ENCODE measurements at places on chromosomes 13 and 19.

GRCh38 chr13:111551204-111551820, 230.9 kb downstream of the TEX29 start:
- DNase-seq: no peak

- DNase-seq: peak; percentile 40
These were observed 17.7 kb downstream of the PLEKHF1 start for GRCh38 chr19:29683009-29683408.

GRCh38 chr13:60379837-60380565, 17.0 kb upstream of the TDRD3 start:
- no peak for DNase-seq

DNA sequence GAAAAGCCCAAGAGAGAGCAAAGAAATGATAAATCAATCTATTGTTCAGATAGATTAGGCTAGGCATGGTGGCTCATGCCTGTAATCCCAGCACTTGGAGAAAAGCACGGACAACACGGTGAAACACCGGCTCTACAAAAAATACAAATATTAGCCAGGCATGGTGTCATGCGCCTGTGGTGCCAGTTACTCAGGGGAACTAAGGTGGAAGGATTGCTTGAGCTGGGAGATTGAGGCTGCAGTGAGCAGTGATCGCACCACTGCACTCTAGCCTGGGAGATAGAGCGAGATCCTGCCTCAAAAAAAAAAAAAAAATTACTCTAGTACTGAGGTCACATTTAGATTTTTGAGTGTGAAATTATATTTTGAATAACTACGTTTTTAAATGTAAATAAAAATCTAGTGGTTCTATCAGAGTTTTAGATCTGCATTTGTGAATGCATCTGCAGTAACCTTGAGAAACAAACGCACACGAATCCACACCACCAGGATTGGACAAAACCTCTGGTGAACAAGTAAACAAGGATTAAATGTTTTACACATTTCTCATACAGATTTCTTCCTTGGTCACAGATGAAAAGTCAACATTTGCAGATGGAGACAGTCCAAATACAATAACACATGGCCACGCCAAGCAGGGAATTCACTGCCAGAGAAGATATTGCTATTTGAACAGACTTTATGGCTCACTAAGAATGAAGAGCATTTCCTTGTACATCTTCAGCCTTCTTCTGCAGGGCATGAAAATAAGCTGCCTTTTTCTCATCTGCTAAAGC, 917.6 kb downstream of the PCDH9 start:
- DNase-seq: no peak

DNA sequence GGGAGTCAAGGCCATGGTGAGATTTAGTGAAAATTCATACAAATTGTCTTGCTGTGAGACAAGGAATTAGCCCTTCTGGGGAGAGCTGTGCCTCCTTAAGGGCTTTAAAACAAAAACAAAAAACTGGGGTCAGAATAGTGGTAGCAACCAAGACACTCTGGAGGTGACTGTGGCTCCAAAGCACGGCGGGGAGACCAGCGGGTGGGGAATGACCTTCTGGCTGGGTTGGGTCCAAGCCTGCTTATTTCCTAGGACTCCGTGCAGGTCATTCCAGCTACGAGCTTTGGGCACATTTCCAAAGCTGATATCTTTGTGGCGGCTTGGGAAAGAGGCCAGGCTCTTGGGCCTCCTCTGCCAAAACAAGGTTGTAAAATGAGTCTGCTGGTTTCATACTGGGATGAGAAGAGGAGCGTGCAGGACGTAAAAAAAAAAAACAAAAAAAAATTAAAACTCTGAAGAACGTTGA, 348.3 kb downstream of the UQCRFS1 start:
- DNase-seq: peak; percentile 73

GRCh38 chr19:28509079-28509895, 703.7 kb downstream of the UQCRFS1 start:
- DNase-seq: no peak

GRCh38 chr19:14472202-14472938, 2.8 kb downstream of the PTGER1 start:
- no peak for DNase-seq

- no peak for DNase-seq
These were observed 23.0 kb upstream of the RFXAP start for GRCh38 chr13:36796052-36796451.

DNA sequence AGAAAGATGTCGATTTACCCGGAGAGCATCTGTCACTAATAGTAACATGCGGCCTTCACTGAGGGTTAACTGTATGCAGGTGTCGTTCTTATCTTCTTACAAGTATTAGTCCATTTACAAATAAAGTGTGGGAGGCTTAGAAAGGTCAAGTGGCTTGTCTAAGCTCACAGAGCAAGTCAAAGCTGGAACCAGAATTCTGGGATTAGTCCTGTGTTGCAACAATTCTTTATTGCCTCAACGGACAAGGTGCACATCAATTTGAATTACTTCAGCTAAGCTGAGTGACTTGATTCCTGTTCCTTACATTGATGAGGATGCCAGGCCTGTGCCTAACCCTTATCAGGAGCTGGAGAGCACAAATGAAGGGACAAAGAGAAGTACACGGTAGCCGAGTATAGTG, 1193.6 kb downstream of the UQCRFS1 start:
- no peak for DNase-seq

DNA sequence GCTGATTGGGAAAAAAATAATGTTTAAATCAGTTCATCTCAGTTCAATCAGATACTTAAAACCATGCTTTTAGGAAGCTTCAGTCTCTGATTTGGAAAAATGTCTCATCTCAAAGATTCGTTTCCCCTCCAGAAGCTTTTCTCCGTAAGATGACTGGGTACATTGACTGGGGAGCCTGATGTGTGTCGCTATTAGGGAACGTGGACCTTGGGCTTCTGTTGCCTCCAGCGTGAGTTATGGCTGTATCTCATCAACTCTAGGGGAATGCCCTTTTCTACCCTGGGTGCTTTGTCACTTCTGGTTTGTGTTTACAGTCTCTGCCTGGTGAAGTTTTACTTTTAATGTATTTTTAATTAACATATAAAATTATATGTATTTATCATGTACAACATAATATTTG, 635.5 kb upstream of the GPC6 start:
- no peak for DNase-seq

DNA sequence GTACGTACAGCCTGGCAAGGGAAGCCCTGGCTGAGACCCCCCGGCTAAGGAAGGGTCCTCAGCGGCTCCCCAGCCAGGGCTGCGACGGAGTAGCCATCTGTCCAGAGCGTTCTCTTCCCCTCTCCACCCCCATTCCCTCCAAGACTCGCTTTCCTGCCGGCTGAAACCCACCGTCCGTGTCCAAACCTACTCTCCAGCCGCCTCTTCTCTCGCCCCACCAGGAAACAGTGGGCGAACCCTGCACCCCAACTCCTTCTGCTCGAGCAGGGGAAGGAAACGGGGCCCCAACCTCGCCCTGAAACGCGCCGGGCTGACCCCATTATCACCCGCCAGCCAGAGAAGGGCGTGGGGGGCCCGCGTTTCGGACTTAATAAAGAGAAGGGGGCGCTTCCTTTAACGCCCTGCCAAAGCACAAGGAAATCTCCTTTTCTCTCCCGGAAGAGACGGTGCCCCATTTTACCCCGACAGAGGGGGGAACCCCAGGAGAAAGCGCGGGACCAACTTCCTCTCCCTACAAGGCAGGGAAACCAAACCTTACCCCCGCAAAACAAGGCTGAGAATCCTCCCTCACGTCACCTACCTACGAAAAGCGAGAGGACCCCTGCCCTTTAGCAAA, 2.5 kb downstream of the ZC3H4 start:
- no peak for DNase-seq

GRCh38 chr19:12665281-12665573, 1.3 kb downstream of the MAN2B1 start:
- DNase-seq: no peak

GRCh38 chr19:21396893-21397572, at the start of gene ZNF493:
ZNF493 (plus strand) TSS chr19:21397133; CDS start chr19:21397238, 105 bp downstream.
- DNase-seq: peak; percentile 73

- no peak for DNase-seq
These were observed 2.1 kb downstream of the TNFSF9 start for GRCh38 chr19:6533000-6533328.

- no peak for DNase-seq
These were observed 4.1 kb downstream of the CCDC70 start for GRCh38 chr13:51865838-51866237.

DNA sequence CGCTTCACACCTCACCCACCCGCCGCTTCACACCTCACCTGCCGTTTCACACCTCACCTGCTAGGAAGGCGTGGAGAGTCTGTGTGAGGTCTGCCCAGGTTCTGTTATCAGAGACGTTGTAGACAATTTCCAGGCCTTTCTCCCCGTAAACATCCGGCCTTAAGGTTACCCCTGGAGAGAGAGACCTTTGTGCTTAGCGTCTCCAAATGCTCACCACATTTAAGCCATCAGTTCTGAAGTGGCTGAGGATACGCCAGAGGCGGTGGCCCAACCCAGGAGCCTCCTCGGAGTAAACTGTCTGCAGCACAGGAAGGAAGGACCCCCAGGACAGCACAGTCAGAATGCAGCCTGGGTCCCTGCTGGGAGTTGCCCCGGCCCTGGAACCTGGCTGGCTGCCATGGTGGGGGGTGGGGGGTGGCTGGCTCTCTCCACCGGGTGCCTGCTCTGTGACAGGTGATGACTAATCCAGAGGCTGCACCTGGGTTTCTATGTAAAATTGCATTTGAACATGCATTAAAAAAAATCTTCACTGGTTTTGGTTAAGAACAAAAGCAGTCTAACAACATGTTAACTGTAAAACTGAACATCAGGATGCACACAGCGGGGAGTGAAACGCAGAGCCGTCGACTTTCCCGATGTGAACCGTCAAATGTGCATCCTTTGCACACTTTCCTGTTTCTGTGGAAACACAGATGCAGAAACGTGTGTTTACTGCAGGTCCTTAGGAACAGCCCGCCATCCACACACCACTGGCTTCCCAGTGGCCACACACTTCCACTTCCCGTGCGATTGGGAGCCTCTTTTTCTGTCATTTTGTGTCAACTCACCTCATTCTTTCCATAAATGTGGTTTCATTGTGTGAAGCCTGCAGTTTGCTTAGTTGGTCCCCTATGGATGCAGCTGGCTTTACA, 4.5 kb downstream of the ATP4B start:
- no peak for DNase-seq

DNA sequence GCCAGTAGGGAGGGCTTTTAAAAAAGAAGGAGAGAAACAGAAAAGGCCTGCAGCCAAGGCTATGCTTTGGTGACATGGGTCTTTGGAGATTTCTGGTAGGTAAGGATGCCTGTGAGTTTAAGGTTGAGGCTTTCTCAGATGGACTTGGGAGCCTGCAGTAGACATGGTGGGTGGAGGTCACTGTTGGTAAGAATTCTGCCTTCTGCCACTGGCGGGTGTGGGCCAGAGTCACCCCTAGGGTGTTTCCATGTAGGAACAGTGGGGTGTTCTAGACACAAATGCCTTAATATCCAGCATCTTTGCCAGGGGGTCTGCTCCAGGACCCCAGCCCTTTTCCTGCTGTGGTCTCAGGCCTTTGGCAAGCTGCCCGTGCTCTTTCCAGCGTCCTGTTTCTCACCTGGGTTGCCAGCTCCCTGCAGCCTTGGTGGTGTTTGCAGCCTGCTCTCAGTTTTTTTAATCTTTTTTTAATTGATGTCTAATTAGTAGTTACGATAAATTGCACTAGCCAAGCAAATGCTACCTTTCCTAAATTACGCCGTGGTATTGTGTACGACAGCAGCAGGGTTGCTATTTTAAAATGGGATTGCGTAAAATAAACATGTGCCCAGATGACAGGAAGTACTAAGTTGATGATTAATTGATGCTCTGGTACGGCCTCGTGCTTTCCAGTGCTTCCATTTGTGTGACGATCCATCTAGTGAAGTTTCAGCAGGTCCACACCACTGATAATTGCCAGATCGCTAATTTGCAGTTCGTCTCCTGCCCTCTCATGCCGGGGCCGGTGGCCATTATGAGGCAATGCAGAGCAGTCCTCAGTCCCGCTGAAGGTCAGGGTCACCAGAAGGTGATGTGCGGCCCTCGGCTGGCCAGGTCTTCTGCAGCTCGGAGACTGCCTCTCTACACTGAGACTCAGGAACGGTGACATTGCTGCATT, 35.3 kb upstream of the NPAS1 start:
- no peak for DNase-seq

DNA sequence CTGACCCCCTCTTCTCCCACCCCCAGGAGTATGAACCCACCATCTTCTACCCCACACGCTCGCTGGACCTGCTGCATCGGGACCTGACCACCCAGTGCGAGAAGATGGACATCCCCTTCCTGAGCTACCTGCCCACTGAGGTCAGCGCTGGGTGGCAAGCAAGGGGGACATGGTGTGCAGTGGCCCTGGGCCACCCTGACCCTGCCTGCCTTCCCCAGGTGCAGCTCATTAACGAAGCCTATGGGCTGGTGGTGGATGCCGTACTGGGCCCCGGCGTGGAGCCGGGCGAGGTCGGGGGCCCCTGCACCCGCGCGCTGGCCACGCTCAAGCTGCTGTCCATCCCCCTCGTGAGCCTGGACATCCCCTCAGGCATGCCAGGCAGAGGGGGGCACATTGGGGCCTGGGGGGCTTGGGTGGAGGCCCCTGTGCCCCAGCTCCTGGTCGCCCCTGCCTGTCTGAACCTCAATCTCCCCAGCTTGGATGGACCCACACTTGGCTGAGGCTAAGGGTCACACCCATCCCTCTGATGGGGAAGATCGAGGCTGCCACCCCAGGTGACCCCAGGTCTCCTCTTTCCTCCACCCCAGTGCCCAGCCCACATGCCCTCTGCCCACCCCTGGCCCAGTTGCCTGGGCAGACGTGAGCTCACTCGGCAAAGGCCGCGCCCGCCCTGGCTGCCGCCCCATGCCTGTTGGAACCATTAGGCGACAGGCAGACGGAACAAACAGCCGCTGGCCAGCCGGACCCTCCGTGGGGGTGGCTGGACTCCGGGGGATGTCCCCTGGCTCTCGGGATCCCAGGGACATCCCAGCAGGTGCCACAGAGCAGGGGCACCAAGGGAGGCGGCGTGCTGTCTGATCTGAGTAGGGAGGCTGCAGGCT, 2.5 kb upstream of the CILP2 start:
- DNase-seq: no peak

DNA sequence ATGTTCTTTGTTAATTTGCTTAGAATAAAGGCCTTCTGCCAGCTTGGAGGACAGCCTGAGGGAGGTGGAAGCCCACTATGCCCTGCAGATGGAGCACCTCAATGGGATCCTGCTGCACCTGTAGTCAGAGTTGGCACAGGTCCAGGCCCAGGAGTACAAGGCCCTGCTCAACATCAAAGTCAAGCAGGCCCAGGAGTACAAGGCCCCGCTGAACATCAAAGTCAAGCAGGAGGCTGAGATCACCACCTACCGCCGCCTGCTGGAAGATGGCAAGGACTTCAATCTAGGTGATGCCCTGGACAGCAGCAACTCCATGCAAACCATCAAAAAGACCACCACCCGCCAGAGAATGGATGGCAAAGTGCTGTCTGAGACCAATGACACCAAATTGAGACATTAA, 41.7 kb downstream of the ZNF85 start:
- DNase-seq: no peak

DNA sequence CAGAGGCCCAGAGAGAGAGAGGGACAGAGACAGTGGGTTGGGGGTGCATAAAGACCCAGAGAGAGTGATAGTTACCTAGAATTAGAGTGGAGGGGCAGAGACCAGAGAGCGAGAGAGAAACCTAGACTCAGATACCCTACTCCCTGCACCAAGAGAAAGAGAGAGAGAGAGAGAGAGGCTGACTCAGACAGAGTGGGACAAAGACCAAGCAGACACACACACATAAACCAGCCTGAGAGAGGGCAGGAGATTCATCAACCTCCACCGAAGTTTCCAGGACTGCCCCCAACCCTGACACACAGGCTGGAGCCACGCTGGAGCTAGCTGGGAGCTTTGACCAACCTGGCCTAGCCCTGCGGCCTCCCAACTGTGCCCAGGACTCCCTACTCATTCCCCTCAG, 12.9 kb downstream of the SYT3 start:
- no peak for DNase-seq

GRCh38 chr13:50168786-50169185, 153.5 kb downstream of the KCNRG start:
- no peak for DNase-seq

All from NCI-H226 (cell line).